ENCODE measurements at places on chromosomes 13 and 19.

- peak; percentile 82 for DNase-seq
Observed at GRCh38 chr19:50050406-50051227, 24.8 kb downstream of the ZNF473 start.

DNA sequence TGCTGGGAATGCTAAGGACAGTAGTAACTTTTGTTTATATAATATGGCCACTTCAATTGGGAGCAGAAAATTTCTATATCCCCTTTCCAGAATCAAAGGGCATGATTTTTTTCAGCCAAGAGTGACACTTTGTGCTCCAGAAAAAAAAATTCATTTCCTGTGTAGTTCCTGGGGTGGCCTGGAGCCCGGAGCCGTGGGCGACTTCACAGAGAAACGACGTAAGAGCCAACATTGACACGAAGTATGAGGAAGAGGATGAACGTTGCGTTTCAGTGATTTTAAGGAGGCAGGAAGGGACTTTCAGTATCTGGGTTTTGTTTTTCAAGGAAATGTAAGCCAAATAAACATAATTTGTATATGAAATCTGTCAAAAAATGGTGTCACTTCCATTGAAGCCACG is 187.6 kb downstream of the STK24 start:
- DNase-seq = no peak

- DNase-seq = peak; percentile 52
Observed at GRCh38 chr13:41562541-41563178, 105.3 kb downstream of the RGCC start.

DNA sequence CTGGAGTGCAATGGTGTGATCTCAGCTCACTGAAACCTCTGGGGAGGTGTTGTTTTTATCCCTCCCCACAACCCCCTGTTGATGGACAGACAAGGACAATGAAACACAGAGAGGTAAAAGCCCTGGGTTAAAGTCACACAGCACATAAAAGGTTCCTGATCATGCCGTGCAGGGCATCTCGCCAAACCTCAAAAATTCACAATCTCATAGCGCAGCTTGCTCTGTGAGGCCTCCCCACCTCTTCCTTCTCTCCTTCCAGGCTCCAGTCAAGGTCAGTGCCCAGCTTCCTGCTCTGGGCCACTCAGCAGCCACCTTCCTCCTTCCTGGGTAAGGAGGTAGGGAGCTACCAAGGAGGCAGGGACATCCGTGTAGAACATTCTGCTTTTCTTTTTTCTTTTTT is 2.3 kb downstream of the FUT2 start:
- DNase-seq = no peak

All from nucleus accumbens (tissue), 56 donors.